K562 (cell line): ENCODE measurements at places on chromosomes 4 and X. TPM values are rescaled to one million over a fixed set of nuclear protein-coding genes. Genes with fewer than 3 reads are reported as not detected.

OTC gene
- not detected in 2 replicates for total RNA-seq

RTL9 gene
- total RNA-seq, result 0.16 and 0.31 TPM in 2 replicates

GRCh38 chr4:122963216-122963615 is 40.8 kb upstream of the NUDT6 start:
- H3K4me3 ChIP-seq, result no peak overlapping the region
- no peak for DNase-seq
- H3K27me3 ChIP-seq, result no peaks in the 10 kb centered on the region
- H3K27ac ChIP-seq, result no peak overlapping the region
- H3K36me3 ChIP-seq, result peaks cover 39% of the 10 kb centered on the region

DNA sequence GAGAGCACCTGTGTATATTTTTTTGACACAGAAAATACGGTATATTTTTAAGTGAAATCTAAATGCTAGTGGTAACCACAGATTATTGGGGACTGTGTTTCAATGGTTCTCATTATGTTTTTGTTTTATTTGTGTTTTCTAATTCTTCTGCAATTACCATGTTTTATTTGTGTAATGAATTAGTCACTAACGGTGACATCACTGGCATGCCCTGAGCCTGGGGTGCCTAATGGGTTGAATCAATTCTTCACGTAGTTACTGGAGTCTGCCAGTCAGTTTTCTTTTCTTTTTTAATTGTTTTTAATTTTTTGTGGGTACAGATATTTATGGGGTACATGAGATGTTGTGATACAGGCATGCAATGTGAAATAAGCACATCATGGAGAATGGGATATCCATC is 168.8 kb downstream of the RELL1 start:
- H3K4me1 ChIP-seq, result no peaks in the 10 kb centered on the region
- no peak overlapping the region for H3K4me3 ChIP-seq
- DNase-seq, result no peak
- H3K27me3 ChIP-seq, result no peaks in the 10 kb centered on the region
- H3K36me3 ChIP-seq, result no peaks in the 10 kb centered on the region

- no peaks in the 10 kb centered on the region for H3K27me3 ChIP-seq
Observed at GRCh38 chr4:102546635-102547034, 45.5 kb downstream of the NFKB1 start.

EGFL6 gene
- total RNA-seq, result not detected in 2 replicates

GABRQ gene
- total RNA-seq, result 1.8 and 2.3 TPM in 2 replicates

DMRTC1 gene
- not detected in 2 replicates for total RNA-seq

LINC00632 gene
- 0.20 and 0.47 TPM in 2 replicates for total RNA-seq

DDIT4L gene
- not detected in 2 replicates for total RNA-seq

DNA sequence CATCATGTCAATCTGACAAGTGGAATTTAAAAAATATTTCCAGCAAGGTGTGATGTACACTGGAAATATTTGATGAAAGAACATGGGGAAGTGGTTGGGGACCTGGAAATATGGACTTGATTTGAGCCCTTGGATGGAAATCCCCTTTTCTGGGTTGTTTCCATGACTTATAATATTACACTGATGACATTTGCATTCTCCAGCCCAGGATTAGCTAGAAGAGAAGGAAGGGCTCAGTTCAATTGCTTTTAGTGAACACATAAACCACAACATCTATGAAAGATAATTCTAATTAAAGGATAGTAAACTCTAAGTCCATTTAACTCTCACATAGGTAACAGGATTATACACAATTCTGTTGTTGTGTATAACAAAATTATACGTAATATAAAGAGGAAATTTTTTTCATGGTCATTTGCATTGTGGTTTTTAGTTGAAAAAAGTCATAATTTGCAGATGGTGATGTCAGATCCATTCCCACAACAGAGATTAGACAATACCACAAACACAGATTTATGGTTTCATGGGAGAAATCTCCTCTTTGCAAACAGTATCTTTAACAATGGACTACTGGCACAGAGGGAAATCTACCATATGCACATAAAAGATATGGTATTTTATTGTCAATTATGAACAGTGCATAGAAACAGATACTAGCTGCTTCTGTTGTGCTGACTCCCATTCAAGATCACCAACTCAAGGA is 126.5 kb downstream of the DKK2 start:
- DNase-seq, result no peak
- H3K27ac ChIP-seq, result no peak overlapping the region
- no peaks in the 10 kb centered on the region for H3K4me1 ChIP-seq
- no peaks in the 10 kb centered on the region for H3K36me3 ChIP-seq

VSIG4 gene
- total RNA-seq, result 0.47 and 0.49 TPM in 2 replicates

POLN gene
- total RNA-seq, result 0.45 and 0.58 TPM in 2 replicates

GC gene
- 0.44 and 1.3 TPM in 2 replicates for total RNA-seq

VEGFD gene
- 0.31 TPM in 1 of 2 replicates, not detected in the other for total RNA-seq

DNA sequence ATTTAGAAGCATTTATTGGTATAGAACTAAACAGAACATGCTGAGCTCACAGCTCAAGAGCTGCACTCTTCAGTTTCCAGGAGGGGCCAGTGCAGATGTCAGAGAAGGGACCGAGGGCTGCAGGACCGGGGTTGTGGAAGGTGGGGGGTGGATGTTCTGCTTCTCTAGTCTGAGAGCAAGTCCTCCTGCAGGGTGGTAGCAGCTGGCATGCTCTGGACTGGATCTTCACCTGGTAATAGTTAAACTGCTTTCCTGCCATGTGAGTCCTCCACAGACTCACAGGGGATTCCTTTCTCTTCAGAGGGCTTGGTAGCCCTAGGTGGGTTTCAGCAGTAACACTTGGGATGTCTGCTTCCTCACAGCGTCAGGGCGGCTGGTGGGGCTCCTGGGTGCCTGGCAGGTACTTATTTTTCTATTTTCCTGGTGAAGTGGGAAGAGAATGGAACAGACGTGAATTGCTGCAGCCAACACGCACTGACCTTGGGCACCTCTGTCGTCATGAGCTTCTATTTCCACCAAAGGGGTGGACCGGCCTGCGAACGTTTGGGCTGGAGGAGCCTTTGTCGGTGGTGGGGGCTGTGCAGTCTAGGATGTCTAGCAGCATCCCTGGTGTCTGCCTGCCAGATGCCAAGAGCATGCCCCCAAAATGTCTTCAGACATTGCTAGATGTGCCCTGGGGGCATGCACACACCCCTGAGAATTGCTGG is 2.5 kb downstream of the MAEA start:
- H3K27me3 ChIP-seq, result no peaks in the 10 kb centered on the region
- peaks cover 49% of the 10 kb centered on the region; the same call in 2 of the 3 replicates for H3K36me3 ChIP-seq
- DNase-seq, result no peak
- H3K4me3 ChIP-seq, result peak overlapping the region; percentile 95; the same call in 1 of the 2 replicates
- no peak overlapping the region for H3K27ac ChIP-seq

FAM200B gene
- 23.2 and 25.4 TPM in 2 replicates for total RNA-seq

GRCh38 chr4:84529169-84529751 is 30.2 kb upstream of the NKX6-1 start:
- no peaks in the 10 kb centered on the region for H3K27me3 ChIP-seq
- H3K27ac ChIP-seq, result no peak overlapping the region
- H3K36me3 ChIP-seq, result no peaks in the 10 kb centered on the region
- DNase-seq, result peak; percentile 30

- DNase-seq, result no peak
- no peaks in the 10 kb centered on the region for H3K4me1 ChIP-seq
- no peak overlapping the region for H3K27ac ChIP-seq
- no peaks in the 10 kb centered on the region for H3K36me3 ChIP-seq
- H3K27me3 ChIP-seq, result peaks cover 9% of the 10 kb centered on the region
Observed at GRCh38 chrX:135213200-135213844, 38.5 kb upstream of the ETDA start.

GNRHR gene
- total RNA-seq, result not detected in 2 replicates

- H3K36me3 ChIP-seq, result no peaks in the 10 kb centered on the region
- H3K4me3 ChIP-seq, result no peak overlapping the region
- H3K27ac ChIP-seq, result no peak overlapping the region
- DNase-seq, result no peak
Observed at GRCh38 chr4:147605499-147605898, 11.7 kb upstream of the TMEM184C start.

GRCh38 chrX:40146262-40147125 is 48.7 kb upstream of the BCOR start:
- peaks cover 63% of the 10 kb centered on the region for H3K4me1 ChIP-seq
- no peak overlapping the region for H3K27ac ChIP-seq
- no peak overlapping the region for H3K4me3 ChIP-seq
- H3K27me3 ChIP-seq, result no peaks in the 10 kb centered on the region

- no peak overlapping the region for H3K4me3 ChIP-seq
- H3K36me3 ChIP-seq, result no peaks in the 10 kb centered on the region
- DNase-seq, result no peak
- no peak overlapping the region for H3K27ac ChIP-seq
Observed at GRCh38 chr4:568962-569361, 7.1 kb downstream of the TMEM271 start.

GRCh38 chrX:36908801-36909675 is 99.1 kb upstream of the FAM47C start:
- H3K4me3 ChIP-seq, result no peak overlapping the region
- H3K4me1 ChIP-seq, result no peaks in the 10 kb centered on the region
- peak; percentile 1 for DNase-seq
- no peak overlapping the region for H3K27ac ChIP-seq

DNA sequence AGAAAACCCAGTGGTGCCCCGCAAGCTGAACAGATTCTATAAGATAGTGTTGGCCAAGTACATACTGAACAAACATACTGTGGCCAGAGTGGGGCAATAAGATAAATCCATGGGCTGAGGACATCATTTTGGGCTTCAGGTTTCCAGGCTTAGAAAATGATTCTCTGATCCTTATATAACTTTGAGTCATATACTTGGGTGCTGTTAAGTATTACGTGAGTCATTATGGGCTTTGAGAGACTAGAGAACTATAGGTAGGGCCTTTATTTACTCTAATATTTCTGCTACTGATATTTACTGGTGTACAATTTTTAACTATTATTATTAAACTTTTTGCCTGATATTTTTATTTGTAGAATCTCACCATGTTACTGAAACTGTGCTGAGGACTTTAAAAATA is 586.1 kb downstream of the CENPC start:
- no peaks in the 10 kb centered on the region for H3K36me3 ChIP-seq
- H3K4me1 ChIP-seq, result no peaks in the 10 kb centered on the region
- no peak overlapping the region for H3K4me3 ChIP-seq
- DNase-seq, result no peak
- H3K27me3 ChIP-seq, result no peaks in the 10 kb centered on the region
- no peak overlapping the region for H3K27ac ChIP-seq

- no peaks in the 10 kb centered on the region for H3K27me3 ChIP-seq
- H3K4me3 ChIP-seq, result no peak overlapping the region
- H3K36me3 ChIP-seq, result peaks cover 80% of the 10 kb centered on the region
- H3K27ac ChIP-seq, result peak overlapping the region; percentile 16; the same call in 1 of the 3 replicates
- no peak for DNase-seq
Observed at GRCh38 chr4:2489081-2489805, 20.3 kb downstream of the RNF4 start.

DNA sequence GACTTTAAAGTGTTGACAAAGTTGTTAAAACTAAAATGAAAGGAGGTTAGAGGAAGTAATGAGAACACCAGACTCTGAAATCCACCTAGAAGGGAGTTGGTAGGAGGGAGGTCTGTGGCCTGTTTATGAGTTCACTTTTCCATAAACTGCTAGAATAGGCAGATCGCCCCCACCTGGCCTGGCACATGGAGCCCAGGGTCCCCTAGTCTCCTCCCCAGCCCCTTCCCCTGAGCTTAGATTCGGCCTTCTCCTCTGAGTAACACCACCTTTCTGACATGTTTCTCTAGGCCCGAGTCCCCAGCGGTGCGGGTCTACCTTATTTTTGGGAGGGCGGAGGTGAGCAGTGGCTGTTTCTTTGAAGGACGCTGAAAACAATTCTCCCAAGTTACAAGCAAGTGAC is 54.5 kb upstream of the FAT1 start:
- no peak overlapping the region for H3K27ac ChIP-seq
- H3K27me3 ChIP-seq, result no peaks in the 10 kb centered on the region
- H3K4me1 ChIP-seq, result no peaks in the 10 kb centered on the region
- no peak for DNase-seq
- H3K4me3 ChIP-seq, result no peak overlapping the region
- no peaks in the 10 kb centered on the region for H3K36me3 ChIP-seq

DNA sequence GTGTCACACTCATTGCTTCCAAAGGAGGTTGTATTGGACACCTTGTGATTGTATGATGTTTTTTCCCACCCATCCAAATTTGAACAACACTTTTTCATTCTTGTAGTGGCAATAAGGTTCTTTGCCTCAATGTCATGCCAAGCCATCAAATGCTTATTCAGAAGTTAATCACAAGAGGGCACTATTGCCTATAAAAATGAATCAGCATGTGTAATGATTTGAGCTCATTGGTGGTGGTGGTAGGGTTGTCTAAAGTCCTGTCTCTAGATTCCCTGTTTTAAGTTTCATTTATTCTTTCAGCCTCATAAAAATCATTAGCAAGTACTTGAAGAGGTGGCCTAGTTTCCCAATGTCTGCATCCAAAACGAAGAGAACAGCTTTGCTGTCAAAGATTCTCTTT is 37.0 kb downstream of the IRS4 start:
- H3K27ac ChIP-seq, result no peak overlapping the region
- DNase-seq, result peak; percentile 5
- H3K4me1 ChIP-seq, result no peaks in the 10 kb centered on the region
- H3K4me3 ChIP-seq, result no peak overlapping the region
- no peaks in the 10 kb centered on the region for H3K36me3 ChIP-seq

DNA sequence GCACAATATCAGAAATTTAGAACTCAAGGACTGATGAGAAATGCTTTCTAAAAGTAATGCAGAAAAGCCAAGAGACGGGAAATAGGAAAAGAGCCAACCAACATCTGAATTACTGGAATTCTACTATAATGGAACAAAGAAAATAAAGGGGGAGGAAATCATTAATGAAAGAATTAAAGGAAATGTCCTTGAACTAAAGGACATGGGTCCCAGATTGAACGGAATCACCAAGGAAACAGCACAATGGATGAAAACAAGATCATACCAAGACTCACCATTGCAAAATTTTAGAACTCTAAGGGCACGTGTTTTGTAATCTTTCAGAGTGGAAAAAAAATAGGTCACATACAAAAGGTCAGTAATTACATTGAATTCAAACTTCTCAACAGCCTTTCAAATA is 35.9 kb downstream of the HPGDS start:
- H3K36me3 ChIP-seq, result no peaks in the 10 kb centered on the region
- H3K4me1 ChIP-seq, result peaks cover 13% of the 10 kb centered on the region; the same call in 2 of the 3 replicates
- no peak for DNase-seq
- no peak overlapping the region for H3K4me3 ChIP-seq
- no peaks in the 10 kb centered on the region for H3K27me3 ChIP-seq
- no peak overlapping the region for H3K27ac ChIP-seq

GRCh38 chr4:37792241-37792640 is 34.2 kb upstream of the PGM2 start:
- H3K36me3 ChIP-seq, result no peaks in the 10 kb centered on the region
- H3K4me1 ChIP-seq, result no peaks in the 10 kb centered on the region
- no peak for DNase-seq
- no peak overlapping the region for H3K27ac ChIP-seq

SHROOM4 gene
- total RNA-seq, result not detected in 2 replicates

DNA sequence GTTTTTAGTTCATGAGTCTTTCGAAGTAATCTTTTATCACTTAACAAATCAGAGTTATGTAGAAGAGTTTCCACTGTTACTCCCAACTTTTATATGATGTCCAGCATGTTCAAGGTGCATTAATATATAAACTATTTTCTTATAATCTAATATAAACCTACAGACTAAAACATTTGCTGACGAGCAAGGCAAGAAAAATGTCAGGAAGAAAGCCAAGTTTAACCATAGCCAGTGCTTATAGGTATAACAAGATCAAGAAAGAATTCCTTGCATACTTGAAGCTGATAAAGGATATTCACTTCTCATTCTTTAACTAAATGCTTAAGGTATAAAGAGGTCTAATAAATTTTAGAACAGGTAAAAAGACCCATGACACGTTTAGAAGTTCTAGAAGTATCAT is 167.7 kb downstream of the NPNT start:
- DNase-seq, result no peak
- no peak overlapping the region for H3K27ac ChIP-seq
- no peaks in the 10 kb centered on the region for H3K4me1 ChIP-seq
- no peak overlapping the region for H3K4me3 ChIP-seq
- no peaks in the 10 kb centered on the region for H3K36me3 ChIP-seq
- H3K27me3 ChIP-seq, result no peaks in the 10 kb centered on the region
